ENCODE measurements at places on chromosomes 5 and 9.

DNA sequence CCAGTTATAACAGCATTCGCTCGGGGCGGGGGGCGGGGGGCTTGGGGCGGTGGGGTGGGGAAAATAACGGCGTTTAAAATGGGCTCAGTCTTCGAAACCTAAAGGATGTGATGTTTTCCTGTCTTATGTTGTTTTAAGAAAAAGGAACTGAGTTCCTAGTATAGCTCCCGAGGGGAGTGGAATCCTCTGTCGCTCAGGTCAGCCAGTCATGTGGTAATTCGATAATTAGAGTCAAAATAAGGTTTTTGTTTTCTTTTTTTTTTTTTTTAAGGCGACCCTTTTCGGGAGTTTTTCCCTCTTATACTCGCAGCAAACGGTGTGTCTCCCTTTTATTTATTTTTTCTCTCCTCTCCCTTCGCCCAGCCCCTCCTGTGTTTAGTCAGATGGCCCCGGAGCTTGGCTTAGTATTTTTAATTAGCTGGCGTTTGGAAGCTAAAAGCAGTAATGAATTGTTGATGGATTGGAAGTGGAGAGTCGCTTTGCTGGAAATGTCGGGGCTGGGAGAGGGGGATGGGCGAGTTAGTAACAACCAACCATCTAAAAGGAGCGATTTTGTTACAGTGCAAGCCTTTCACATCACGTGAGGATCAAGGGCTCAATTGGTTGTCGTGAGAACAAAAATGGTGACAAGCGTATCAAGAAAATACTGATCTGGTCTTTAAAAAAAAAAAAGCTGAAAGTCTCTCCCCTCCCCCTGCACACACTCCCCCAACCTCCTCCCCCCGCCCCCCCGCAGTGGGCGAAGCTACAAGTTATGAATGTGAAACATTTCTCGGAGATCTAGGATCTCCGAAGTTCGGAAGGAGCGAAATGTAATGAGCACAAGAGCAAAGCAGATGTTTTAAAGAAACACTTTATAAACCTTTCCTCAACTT lies 714 bp upstream of the ZNF608 start:
- DNase-seq: no peak

GRCh38 chr9:33452828-33453271 lies 5.5 kb upstream of the AQP3 start:
- DNase-seq: no peak

GRCh38 chr5:90626493-90626892 lies 67.9 kb downstream of the ADGRV1 start:
- no peak for DNase-seq

GRCh38 chr9:108575276-108575675 lies 280.5 kb downstream of the ACTL7B start:
- no peak for DNase-seq

GRCh38 chr5:111997711-111998110 lies 240.7 kb upstream of the NREP start:
- peak; percentile 44 for DNase-seq

DNA sequence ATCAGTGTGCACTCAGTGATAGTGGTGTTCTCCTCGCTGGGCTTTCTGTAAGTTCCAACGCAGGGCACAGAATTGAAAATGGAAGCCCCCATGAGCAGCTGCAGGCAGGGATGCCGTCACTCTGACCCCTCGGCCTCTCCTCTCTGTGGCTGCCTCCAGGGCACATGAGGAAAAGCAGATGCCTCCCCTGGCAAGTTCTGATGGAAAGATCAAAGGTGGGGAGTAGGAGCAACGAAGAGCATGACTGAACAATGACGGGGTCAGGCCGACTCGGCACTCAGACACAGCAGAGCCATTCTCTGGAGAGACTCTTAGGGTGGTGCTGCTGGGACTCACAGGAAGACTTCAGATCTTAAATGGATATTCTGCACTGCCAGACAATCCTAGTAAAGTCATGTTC lies 65.6 kb upstream of the CKMT2 start:
- no peak for DNase-seq
